AG04449 (cell line): ENCODE measurements at places on chromosomes 1 and 21.

GRCh38 chr1:201371276-201371675, 6.2 kb downstream of the TNNT2 start:
- no peak for DNase-seq

GRCh38 chr1:212967801-212968200, 17.5 kb downstream of the VASH2 start:
- DNase-seq: peak; percentile 33

GRCh38 chr1:233326319-233326718, 1.2 kb upstream of the MAP3K21 start:
- no peak for DNase-seq

DNA sequence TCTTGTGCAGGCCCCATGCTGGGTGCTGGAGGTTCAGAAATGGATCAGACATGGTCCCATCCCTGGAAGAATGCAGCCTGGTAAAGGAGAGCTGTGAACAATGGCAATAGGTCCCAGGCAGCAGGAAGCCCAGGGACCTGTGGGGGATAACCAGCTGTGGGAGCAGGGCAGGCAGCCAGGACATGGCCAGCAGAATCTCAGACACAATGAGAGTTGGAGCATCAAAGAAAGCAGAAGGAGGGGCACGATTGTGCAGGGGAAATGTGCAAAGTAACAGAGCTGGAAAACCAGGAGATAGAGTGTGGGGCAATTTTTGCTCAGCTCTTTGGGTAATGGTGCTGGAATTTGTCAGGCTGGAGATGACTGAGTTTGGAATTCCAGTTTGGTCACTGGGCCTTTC, 44.3 kb downstream of the C8B start:
- DNase-seq: no peak

GRCh38 chr1:63593886-63594605, 835 bp downstream of the PGM1 start:
- no peak for DNase-seq

- no peak for DNase-seq
These were observed 5.6 kb downstream of the SETDB1 start for GRCh38 chr1:150931773-150932172.

- DNase-seq: no peak
These were observed 41.2 kb downstream of the NME7 start for GRCh38 chr1:169326261-169326955.

- DNase-seq: no peak
These were observed 23.5 kb upstream of the SGIP1 start for GRCh38 chr1:66510407-66510806.
